ENCODE measurements at places on chromosomes 12 and 14.

- DNase-seq = no peak
These were observed 50.8 kb downstream of the NTN4 start for GRCh38 chr12:95739561-95740313.

DNA sequence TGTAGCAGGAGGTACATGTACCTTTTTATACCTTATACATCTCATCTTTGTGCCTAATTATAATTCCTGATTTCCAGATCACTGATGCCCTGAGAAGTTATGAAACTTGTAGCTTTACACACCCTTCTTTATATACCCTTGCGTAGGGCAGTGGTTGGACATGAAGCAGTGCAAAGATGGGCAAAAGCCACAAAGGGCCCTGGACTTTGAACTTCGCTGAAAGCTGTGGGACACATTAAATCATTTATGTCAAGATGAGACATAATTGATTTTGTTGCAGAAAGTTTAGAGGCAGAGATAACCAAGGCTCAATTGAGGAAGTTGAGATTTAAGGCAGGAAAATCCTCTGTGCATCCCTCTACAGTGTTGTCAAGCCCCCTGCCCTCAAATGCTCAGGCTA, 170.0 kb downstream of the SLC2A13 start:
- no peak for DNase-seq

- DNase-seq = no peak
These were observed 224.5 kb downstream of the VRK1 start for GRCh38 chr14:97021571-97022168.

DNA sequence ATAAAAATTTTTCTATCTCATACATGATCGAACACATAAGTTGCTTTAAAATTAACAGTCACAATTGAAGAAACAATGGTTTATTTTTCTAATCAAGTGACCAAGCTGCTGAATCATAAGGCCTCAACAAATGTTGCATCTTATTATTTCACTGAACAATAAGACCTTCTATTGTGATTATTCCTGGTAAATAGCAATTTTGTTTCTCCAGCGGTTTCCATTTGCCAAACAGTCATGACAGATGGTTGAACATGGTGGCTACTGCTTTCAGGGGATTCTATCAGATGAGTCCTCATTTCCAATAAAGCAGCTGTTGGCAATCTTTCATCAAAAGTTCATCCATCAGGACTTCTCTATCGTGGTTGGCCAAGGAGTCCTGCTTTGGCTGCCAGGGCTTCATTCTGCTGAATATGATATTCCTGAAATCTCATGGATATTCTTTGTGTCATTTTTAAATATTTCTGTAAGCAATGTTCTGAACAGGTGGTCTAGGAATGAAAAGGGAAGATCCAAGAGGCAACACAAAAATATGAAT, 13.0 kb downstream of the TOMM20L start:
- no peak for DNase-seq

DNA sequence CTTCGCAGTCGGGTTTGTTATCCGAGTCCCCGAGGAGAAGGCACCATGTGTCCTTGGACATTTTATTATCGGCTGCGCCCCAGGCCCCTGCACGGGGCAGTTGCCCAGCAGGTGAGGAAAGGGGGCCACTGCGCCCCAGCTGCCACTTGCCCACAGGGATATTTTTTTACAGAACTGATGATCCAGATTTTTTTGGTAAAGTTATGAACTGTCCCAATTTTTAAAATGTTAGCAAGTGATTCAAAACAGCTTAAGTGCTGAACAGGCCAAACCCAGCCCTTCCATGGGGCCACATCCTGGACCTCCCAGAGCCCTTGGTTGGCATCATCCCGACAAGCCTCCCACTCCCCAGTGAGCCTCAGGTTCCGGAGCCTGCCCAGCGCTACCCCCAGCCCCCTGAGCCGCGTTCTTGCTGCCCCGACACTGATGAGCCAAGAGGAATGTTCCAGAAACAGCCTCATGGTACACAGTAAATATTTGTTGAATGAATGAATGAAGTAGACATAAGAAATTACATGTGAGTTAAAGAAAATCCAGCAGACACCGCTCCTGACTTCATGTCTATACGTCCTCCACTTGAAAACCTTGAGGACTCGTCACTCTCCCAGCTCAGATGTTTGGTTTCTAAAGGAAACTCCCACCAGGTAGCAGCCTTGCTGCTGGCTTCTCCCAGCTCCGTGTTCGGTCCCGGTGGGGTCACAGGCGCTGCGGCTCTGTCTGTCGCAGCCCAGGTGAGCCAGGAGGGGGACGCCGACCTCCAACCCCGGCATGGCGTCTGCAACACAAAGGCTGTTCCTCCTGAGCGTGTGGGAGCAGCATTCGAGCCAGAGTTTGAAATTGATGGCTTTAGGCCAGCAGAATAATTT, 88.5 kb downstream of the ADGRD1 start:
- DNase-seq = no peak

- no peak for DNase-seq
These were observed at the start of gene RARG for GRCh38 chr12:53231921-53232645. RARG (minus strand) TSS chr12:53232209; CDS start chr12:53227545, 4,664 bp downstream.

DNA sequence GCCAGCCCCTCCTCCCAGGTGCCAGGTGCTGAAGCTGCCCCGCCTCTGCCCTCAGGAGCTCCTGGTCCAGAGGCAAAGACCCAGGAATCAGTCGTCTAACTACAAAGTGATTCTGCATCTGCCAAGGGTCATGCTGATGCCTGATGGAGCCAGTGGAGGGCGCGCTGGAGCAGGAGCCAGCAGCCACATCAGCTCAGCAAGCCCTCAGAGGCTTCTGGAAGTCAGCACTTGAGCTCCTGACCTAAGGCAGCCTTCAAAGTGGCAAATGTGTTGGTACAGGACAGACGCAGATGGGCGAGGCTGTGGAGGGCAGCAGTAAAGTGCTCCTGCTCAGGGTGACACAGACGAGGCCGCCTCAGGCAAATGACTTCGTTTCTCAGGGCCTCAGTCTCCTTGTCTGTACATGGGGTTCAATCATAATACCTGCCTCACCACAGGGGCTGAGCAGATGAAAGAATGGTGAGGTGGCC, 10.9 kb downstream of the C12orf43 start:
- DNase-seq = no peak
